Kidney (tissue), 22 donors: ENCODE measurements at places on chromosomes 7 and 10. TPM values are rescaled to one million over a fixed set of nuclear protein-coding genes. Genes with fewer than 3 reads are reported as not detected.

TRPV5 gene
- polyA plus RNA-seq, result 1.3 TPM

- DNase-seq, result no peak
These were observed 585.1 kb downstream of the GATA3 start for GRCh38 chr10:8639486-8640185.

TYW1B gene
- polyA plus RNA-seq, result 3.2 TPM

DNA sequence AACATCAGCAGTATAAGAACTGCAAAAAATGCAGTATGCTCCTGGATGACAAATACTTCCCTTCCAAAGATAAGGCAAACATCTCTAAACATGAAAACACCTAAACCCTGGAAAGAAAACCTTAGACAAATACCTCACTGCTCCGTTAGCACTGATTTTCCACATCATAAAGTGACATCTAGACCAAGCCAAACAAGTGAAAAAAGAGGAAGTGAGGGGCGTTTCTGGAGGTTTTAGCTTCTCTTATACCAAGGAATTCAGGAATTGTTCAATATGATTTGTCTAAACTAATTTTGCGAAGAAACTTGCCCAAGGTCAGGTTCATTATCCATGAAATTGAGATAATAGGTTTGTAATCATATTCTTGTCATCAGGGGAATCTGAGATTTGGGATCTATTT is 279.7 kb downstream of the ADRA2A start:
- no peak for DNase-seq

DNA sequence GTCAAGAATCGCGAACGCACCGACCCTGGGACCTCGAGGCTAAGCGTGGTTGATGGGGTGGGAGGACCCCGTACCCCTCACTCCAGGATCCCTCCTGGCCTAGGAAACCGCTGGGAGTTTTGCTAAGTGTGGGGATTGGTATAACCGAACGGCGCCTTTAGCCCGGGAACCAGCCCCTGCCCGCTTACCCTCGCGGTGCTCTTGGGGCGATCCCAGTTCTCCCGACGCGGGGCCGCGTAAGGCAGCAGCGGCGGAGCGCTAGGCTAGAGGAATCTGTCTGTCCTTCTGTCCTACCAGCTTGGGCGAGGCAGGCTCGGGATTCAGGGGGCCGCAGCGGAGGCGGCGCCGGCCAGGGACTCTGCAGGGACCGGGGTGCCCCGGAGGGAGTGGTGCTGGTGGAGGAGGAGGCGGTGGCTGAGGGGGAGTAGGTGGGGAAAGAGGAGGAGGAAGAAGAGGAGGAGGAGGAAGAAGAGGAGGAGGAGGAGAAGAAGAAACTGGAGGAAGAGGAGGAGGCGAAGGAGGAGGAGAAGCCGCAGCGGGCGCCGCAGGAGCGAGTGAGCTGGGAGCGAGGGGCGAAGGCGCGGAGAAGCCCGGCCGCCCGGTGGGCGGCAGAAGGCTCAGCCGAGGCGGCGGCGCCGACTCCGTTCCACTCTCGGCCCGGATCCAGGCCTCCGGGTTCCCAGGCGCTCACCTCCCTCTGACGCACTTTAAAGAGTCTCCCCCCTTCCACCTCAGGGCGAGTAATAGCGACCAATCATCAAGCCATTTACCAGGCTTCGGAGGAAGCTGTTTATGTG is 439 bp upstream of the EMX2 start:
- peak; percentile 97 for DNase-seq

PHYH gene
- polyA plus RNA-seq, result 166 TPM

- DNase-seq, result no peak
These were observed 88.9 kb downstream of the CHRM2 start for GRCh38 chr7:136957391-136957790.

CDC14C gene
- polyA plus RNA-seq, result not detected

DNA sequence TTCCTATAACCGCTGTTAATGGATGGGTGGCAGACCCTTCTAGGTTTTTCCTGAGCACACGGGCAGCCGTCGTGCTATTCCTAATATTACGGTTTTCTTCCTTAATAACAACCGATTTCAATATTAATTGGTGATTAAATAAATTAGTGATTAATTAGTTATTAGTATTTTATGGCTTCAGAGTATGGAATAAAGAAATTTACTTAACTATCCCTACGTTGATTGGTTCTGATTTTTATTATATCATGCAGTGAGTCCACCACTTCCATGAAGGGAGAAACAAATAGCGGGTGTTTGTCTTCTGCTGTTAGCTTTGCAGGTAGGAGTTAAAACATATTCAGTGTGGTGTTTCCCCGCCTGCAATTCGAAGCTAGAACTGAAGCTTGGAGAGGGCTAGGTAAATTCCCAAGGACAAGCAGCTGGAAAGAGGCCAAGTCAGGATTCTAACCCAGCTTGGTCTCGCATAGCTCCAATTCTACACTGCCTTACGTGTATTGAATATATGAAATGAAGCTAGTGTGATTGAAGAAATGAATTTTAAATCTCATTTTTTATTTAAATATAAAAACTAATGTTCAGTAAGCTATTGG is 928 bp upstream of the CSTF2T start:
- peak; percentile 59 for DNase-seq

DNA sequence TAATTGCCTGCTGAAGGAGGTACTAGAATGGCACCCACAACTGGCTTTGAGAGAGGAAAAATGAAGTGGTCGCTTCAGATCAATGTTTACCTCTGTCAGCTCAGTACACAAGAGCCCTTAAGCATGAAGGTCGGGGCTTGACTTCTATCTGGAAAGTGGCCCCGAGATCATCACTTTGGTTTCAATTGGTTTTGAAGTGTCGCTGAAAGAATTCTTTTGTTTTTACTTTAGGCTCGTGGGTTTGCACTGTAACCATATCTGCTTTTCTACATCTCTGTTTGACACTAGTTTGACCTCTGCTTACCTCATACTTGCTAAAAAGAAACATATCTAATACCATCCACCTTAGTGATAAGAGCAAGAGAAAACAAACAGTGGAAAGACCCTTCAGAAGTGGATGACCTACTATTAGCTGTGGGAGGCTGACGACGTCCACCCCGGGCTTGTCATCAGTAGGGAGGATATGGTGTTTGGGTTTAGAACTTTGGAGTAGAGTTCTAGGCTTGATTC is 361.8 kb downstream of the GATA3 start:
- no peak for DNase-seq

SORBS1 gene
- 12.2 TPM for polyA plus RNA-seq

TMEM178B gene
- polyA plus RNA-seq, result 0.58 TPM

DNA sequence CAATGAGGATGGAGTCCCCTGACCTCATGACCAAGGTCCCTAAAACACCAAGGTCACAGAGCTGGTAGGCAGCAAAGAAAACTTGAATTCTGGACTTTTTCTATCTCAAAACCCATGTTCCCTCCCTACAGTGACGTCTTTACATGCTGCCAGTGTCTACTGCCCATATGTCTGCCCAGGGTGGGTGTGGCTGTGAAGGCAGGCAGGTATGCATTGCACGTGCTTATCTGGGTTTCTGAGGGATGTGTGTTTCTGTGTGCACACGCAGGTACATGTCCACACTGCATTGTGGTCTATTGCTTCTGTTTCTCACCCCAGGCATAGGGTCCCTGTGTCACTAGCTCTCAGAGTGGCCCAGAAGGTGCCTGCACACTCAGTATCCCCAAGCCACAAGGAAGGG is 13.5 kb downstream of the ATP6V1F start:
- DNase-seq, result no peak

DRGX gene
- polyA plus RNA-seq, result not detected

GRCh38 chr7:75694638-75695399 is 43.9 kb downstream of the HIP1 start:
- peak; percentile 45 for DNase-seq

DNA sequence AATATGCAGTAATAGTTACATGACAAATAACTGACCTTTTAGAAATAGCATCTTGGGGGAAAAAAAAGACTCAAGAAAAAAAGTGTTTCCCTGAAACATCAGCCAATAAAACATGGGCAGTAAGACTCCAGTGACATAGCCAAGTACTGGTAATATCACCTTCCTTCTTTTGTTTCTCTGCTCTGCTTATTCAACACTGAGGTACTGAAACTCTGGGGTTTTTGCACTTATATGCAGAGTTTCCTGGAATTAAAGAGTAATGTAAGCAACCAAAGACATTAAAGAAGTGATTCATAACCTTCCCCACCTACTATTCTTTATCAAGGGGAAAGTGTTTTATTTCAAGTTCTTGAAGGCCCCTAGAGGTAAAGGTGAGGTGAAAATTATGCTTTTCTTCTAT is 414.5 kb downstream of the GRM8 start:
- DNase-seq, result no peak

AFAP1L2 gene
- 19.8 TPM for polyA plus RNA-seq

GRCh38 chr7:3636131-3636860 is 335.2 kb downstream of the SDK1 start:
- no peak for DNase-seq

HELLS gene
- 1.6 TPM for polyA plus RNA-seq
